ENCODE measurements at places on chromosomes 7 and 10. TPM values are rescaled to one million over a fixed set of nuclear protein-coding genes. Genes with fewer than 3 reads are reported as not detected.

ADRA2A gene
- 0.04 TPM for total RNA-seq

WDR86 gene
- total RNA-seq, result 0.20 TPM

SPDYE8 gene
- not detected for total RNA-seq

ADCYAP1R1 gene
- 0.13 TPM for total RNA-seq

GNAT3 gene
- total RNA-seq, result not detected

ITGA8 gene
- total RNA-seq, result not detected

CYP2W1 gene
- 0.03 TPM for total RNA-seq

WEE2 gene
- total RNA-seq, result not detected

GRM3 gene
- not detected for total RNA-seq

NRG3 gene
- not detected for total RNA-seq

PRLHR gene
- not detected for total RNA-seq

NPY gene
- total RNA-seq, result not detected

CDHR1 gene
- 0.13 TPM for total RNA-seq

FAM204A gene
- total RNA-seq, result 61.5 TPM

MPP7 gene
- total RNA-seq, result 0.15 TPM

PDE1C gene
- 7.1 TPM for total RNA-seq

LIPJ gene
- not detected for total RNA-seq

C10orf53 gene
- not detected for total RNA-seq

COPS6 gene
- 186 TPM for total RNA-seq

NPFFR1 gene
- 0.01 TPM for total RNA-seq

LRRC17 gene
- total RNA-seq, result 0.10 TPM

GPR37 gene
- total RNA-seq, result 0.62 TPM

HOXA3 gene
- 7.6 TPM for total RNA-seq

SCART1 gene
- total RNA-seq, result 0.19 TPM

ANXA8L1 gene
- total RNA-seq, result 87.4 TPM

SFXN2 gene
- 4.4 TPM for total RNA-seq

SLC18A2 gene
- 0.05 TPM for total RNA-seq

MUC3A gene
- total RNA-seq, result 12.4 TPM

ZNF365 gene
- 1.2 TPM for total RNA-seq

WASHC2C gene
- total RNA-seq, result 17.8 TPM

GARS1 gene
- 147 TPM for total RNA-seq

SFRP4 gene
- total RNA-seq, result 4.6 TPM

SSBP1 gene
- total RNA-seq, result 295 TPM

FAM13C gene
- total RNA-seq, result 0.28 TPM

ZFAND2A gene
- total RNA-seq, result 61.7 TPM

PI4K2A gene
- total RNA-seq, result 31.9 TPM

AGR2 gene
- total RNA-seq, result 155 TPM

RAB18 gene
- 72.1 TPM for total RNA-seq

TMEM273 gene
- total RNA-seq, result not detected

CNTNAP2 gene
- 0.06 TPM for total RNA-seq

ATOH7 gene
- total RNA-seq, result 0.19 TPM

Measured in A549 treated with DMSO at 1 μM for 4 hours (cell line).